ENCODE measurements at places on chromosomes 1 and 21.

DNA sequence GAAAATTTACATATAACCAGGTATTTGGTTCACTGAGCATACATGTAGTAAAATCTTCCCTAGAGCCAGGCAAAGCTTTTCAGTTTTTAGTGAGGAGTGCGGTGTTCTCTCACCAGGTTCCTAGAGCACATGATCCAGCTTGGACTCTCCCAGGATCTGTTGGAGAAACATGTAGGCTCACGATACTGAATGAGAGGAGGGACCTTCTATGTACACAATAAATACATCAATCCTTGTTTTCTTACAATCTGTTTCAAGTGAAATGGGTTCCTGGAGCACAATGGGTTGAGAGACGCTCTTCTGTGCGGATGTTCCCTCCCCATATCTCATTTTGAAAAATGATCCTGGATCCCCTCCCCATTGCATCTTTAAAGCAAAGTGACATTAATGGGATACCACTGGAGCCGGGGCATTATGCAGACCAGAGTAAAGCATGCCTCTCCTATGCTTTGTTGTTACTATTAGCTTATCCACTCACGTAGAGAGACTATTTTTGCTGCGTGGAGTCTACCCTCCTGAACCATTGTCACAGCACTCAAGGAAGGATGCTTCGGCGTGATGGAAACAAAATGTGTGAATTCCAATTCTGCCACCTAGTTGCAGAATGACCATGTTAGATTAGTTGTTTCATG lies 19.3 kb downstream of the SMYD2 start:
- DNase-seq, result no peak

GRCh38 chr1:169090900-169091311 lies 15.6 kb upstream of the ATP1B1 start:
- DNase-seq, result no peak

DNA sequence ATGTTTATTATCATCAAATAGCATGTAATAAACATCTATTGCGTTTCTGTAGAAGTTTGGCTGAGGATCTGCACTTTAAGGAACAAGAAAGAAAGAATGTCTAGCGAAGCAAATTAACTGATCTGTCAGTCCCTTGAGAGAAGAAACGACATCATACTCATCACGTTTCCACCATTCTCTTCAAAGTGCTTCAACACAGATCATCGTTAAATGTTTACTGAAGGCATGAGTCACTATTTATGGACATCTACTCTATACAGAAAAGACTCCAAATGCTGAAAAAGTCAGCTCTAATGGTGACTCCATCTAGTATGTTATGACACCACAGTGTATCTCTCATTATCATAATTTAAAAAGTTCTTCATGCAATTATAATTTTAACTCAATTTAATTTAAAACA lies 369.1 kb downstream of the RGS7 start:
- no peak for DNase-seq

DNA sequence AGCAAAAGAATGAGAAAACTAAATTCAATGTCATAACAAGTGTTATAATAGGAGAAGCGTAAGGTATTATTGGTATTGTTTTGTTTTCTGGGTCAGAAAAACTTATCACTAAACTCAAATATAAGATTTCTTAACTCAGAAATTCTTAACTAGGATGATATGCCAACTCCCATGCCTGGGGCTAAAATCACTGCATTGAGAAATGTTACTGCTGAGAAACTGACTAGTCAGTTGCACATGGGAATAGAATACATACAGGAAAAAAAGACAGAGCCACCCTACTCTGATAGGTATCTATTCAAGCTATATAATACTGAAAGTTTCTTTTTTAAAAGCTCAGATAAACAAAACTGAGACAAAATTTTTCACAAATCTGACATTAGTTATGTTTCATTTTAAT lies 56.3 kb downstream of the PRPF38A start:
- DNase-seq, result no peak

- DNase-seq, result peak; percentile 93
Measured at GRCh38 chr1:77370583-77371306, 88.9 kb downstream of the AK5 start.
